ENCODE measurements at places on chromosomes 4 and X.

DNA sequence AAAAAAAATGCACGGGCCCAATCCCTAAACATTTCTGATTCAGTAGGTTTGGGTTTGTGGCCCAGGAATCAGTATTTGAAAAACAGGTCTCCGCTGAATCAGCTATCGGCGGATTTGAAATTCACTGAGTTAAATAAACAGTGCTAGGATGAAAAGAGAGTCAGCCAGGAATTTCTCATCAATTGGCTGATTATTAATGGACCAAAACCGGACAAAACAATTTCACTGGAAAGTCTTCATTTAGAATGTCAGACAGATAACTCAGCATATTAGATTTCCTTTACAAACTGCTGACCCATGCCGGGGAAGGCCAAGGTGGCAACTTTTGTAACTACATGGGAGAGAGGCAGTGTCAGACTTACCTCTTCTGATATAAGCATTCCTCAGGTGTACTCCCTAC is 99.4 kb upstream of the LSM6 start:
- no peak for DNase-seq

- no peak for DNase-seq
Observed at GRCh38 chrX:68146054-68146453, 287.2 kb downstream of the OPHN1 start.

GRCh38 chrX:153981231-153981630 is 8.7 kb downstream of the TMEM187 start:
- no peak for DNase-seq

DNA sequence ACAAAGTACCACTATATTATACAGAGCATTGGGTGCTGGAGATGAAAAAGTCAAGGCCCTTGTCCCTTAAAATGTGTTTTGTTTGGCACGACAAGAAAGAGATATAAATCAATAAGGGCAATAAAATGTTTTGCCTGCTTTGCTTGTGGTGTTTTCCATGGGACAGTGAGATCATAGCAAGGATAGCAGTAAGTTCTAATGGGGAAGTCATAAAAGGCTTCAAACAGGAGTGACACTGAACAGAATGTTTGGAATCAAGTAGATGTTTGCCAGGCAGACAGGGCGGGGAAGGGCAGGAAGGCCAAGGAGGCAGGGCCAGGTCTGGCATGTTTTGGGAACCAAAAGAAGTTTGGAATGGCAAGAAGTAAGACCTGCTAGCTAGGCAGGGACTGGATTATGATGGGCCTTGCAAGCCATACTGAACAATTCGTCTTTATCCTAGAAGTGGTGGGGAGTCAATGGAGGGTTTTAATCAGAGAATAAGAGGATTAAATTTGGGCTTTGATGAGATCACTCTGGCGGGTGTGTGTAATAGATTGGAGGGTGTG is 16.4 kb downstream of the FGF2 start:
- DNase-seq, result no peak

DNA sequence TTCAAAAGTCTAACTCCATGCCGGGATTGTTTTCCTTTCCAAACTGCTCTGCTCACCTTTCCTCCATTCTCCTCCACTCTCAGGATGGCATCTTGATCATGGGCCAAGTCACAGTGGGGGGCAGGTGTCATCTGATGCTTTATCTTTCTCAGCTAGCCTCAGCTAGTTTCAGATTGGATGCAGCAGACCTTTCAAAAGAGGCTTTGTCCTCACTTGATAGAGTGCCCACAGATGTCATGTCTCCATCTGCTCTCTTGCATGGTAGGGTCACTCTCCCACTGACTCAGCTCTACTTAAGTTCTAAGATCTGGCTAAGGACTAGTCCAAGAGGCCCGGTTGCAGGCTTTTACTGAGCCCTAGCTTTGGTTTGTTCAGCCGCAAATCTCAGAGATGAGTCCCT is 341.8 kb upstream of the GALNT7 start:
- no peak for DNase-seq

DNA sequence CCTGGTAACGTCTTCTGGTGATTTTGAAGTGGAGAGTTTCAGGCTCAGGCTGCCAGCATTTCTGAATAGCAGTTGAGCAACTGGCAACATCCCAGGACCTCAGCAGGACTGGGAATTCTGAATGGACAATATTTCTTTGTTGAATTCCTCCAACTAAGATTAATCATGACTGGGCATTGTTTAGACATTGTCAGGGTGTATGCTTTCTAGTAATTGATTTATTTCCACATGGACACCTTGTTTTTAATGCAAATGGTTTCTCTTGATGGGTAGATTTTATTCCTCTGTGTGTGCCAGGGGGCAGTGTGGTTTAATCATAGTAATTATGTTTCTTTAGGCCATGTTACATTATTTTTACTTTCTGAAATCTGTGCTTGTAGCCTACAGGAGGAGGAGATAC is 1004.7 kb upstream of the LCORL start:
- no peak for DNase-seq

DNA sequence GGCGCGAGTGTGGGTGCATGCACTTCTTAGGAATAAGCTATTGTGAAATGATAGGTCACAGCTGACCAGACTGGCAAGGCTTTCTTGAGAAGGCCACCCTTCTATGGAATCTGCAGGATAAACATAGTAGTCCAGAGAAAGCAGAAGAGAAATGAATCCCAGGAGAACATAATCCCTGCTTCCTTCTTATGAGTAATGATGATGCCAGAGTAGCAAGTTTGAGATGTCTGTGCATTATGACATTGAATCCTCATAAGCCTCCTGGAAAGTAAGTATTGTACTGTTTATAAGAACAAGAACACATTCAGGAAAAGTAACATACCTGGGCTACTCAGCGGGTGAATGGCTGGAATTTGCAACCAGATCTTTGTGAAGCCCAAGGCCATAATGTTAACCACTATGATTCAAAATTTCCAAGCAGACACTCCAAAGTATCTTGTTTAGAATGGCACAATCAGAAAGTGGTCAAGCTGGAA is 272.1 kb upstream of the HS3ST1 start:
- DNase-seq, result no peak

GRCh38 chrX:88072339-88073030 is 554.9 kb downstream of the KLHL4 start:
- no peak for DNase-seq

Data from stimulated activated CD4-positive, alpha-beta T cell treated with anti-CD3 and anti-CD28 coated beads, Interleukin-4, amount 100 ng/mL, for 24 hours (primary cell).